ENCODE measurements at places on chromosomes 1 and 21.
A peak's percentile ranks its signal among the peaks of the same experiment; 100 is the strongest.

- DNase-seq, result no peak
These were observed 107.5 kb downstream of the CSMD2 start for GRCh38 chr1:34057347-34058130.

DNA sequence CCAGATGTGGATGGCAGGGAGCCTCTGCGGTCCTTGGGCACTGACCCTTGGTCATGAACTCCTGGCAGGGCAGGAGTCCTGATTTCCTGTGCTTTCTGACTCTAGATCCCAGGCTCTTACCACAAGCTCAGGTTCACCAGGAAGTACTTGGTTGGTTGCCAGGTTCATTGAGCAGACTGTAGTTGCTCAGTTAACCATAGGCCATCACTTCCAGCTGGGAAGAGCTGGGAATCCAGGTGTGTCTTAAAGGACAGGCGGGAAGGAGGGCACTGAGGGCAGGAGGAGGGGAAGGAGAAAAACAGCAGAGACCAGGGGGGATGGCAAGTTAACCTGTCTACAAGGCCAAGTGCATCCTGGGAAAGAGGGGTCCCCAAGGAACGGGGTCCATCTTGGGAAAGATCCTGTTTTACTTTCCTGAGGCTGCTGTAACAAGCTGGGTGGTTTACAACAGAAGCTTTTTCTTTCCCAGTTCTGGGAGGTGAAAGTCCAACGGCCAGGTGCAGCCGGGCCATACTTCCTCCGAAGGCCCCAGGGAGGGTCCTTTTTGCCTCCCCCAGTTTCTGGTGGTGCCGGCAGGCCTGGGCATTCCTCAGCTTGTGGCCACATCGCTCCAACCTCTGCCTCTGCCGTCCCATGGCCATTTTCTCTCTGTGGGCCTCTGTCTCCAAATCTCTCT is 11.6 kb downstream of the KCNAB2 start:
- DNase-seq, result no peak

DNA sequence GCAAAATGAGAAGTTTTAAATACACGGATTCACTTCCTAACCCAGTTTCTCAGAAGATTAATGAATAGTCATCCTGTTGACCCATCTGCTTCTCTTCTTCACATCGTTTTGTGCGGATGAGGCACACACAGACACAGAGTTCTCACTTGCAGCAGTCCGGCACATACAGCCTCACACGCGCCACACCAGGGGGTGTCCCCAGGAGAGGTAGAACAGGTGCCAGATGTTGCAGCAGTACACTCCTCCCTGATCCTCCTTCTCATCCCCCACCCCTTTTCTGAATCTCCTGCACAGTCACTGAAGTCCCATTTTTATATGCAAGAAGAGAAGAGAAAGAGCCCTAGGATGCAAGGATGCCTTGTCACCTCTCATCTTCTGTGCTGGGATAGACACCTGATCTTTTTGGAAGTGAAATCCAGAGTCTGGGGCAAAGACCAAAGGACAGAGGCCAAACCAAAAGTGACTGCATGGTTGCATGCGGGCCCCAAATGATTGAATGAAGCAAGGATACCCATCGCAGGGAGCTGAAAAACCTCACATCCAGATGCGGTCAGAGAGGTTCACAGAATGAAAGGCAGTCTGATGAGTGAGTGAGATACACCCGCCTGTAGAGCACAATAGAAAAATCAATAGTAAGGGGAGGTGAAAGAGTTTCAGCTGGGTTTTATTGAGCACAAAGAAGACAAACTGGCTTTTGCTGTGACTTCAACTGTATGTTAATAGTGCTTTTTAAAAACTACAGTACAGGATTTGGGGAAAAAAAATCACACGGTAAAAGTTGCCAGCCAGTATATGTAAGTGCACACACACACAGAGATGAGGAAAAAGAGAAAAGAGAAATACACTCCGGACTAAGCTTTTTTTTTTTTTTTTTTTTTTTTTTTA is 28.9 kb downstream of the PBX1 start:
- no peak for DNase-seq

GRCh38 chr1:34162852-34163766 is 1.9 kb downstream of the CSMD2 start:
- peak; percentile 52 for DNase-seq

DNA sequence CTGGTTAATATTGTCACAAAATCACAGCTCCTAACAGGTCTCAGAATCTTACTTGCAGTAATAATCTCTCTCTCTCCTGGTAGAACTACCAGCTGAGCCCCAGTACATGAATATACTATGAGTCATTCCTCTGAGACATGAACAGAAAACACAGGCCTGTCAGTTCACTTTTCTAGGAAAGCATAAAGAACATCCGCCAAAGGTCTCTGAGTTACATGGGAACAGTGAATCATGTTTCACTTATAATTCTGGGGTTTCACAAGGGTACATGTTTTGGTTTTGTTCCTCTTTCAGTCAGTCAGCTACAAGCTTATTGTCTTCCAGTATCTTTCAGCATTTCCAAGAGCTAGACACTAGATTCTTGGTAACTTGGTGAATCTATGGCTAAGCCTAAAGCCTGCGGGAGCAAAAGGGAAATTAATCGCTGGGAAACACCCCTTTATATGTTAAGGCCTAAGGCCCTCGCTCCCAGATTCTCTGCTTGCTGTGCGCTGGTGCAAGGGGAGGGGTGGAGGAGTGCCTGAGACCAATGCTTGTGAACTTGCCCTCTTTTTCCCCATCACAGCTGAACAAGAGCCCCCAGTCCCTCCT is 31.7 kb downstream of the IFNGR2 start:
- DNase-seq, result no peak
